Endothelial cell (in vitro differentiated cells): ENCODE measurements at places on chromosomes 16 and 17. TPM values are rescaled to one million over a fixed set of nuclear protein-coding genes. Genes with fewer than 3 reads are reported as not detected.

Gene ANKFN1
- total RNA-seq = not detected

Gene CDRT15
- total RNA-seq = not detected

Gene NT5C3B
- 79.9 TPM for total RNA-seq

Gene HOXB5
- total RNA-seq = 0.59 TPM

Gene HBQ1
- total RNA-seq = not detected

Gene TMC5
- total RNA-seq = 0.69 TPM

DNA sequence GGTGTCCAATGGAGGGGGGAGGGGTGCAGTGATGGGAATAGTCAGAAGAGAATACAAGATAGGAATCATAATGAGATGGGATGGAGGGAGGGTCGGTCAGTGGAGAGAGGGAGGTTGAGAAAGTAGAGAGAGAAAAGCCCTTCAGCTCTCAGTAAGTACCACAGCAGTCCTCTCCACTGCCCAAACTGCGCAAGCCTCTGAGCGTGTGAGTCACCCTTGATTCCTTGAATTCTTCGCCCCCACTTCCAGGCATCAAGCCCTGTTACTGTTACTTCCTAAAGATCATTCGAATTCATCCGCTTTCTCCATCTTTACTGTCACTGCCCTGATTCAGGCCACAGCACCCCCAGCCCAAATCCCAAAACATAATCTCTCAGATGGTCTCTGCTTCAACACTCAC, 2.5 kb downstream of the GUCY2D start:
- no peak for DNase-seq
- no peaks in the 10 kb centered on the region for H3K4me1 ChIP-seq
- H3K4me3 ChIP-seq = no peak overlapping the region
- H3K27ac ChIP-seq = no peak overlapping the region
- peaks cover 11% of the 10 kb centered on the region for H3K27me3 ChIP-seq

- peaks cover 18% of the 10 kb centered on the region for H3K4me1 ChIP-seq
- no peak for DNase-seq
- H3K36me3 ChIP-seq = no peaks in the 10 kb centered on the region
- H3K4me3 ChIP-seq = no peak overlapping the region
Observed at GRCh38 chr17:57920916-57921703, 34.1 kb downstream of the CUEDC1 start.

DNA sequence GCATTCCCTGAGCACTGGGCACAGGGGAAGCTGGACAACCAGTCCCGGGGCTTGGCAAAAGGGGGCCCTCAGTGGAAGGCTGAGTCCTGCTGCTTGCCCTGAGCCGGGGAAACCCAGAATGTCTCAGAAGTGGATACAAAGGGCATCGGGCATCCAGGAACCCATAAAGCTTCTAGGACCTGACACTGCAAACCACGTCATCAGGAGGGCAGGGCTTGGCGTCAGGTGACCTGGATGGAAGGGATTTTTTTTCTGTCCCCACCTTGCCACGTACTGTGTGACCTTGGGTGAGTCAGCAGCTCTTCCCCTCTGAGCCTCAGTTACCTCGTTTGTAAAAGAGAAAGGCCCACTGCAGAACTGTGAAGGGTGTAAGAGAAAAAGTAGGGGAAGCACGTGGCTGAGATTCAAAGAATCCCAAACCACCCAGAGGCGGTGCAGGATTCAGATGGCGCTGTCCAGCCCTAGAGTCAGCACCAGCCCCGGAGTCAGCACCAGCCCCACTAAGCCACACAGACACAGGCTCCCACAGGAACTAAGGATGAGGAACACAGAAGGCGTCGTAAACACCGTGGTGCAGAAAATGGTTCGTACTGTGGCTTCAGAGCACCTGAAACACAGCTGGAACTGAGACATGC, 53.7 kb downstream of the C16orf95 start:
- H3K4me3 ChIP-seq = no peak overlapping the region
- no peak for DNase-seq
- peaks cover 13% of the 10 kb centered on the region for H3K4me1 ChIP-seq
- H3K27me3 ChIP-seq = peaks cover 3% of the 10 kb centered on the region
- H3K27ac ChIP-seq = no peak overlapping the region

DNA sequence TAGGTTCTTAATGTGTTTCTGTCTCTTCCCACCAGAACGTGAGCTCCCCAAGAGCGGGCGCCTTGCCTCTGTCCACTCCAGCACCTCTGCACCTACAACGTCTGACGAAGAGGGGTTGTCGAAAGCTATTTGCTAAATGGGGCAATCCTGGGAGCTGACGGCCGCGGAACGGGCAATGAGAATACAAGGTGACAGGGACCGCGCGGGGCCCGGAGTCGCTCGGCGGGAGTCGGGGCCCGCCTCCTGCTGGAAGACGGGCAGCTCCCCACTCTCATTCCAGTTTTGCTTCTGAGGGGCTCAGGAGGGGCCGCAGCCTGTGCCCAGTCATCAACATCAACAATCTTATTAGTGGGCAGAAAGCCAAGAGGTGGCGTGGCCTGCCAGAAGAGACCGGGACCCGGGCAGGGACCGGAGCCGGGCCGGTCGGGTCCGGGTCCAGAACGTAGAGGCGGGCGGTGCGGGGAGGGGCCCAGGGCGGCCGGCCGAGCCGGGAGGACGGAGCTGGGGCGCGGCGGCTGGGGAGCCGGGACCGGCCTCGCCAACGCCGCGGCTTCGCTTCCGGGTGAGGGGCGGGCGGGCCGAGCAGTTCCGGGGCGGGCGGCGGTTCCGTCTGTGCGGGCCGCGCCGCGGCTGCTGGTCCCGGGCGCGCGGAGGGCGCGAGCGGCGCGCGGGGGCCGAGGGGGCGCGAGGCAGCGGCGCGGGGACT, at the start of gene MOSMO:
Gene MOSMO (plus strand): TSS at position 603 of the 706 bp plus-strand sequence. CDS start 191 bp downstream, outside the sequence.
- H3K4me3 ChIP-seq = peak within 1 kb of the TSS; percentile 94
- H3K36me3 ChIP-seq = no peaks in the 10 kb centered on the region
- peaks cover 15% of the 10 kb centered on the region for H3K4me1 ChIP-seq
- H3K27me3 ChIP-seq = peaks cover 2% of the 10 kb centered on the region
- peak; percentile 41 for DNase-seq

GRCh38 chr16:61210076-61210475, 826.2 kb downstream of the CDH8 start:
- H3K27me3 ChIP-seq = peaks cover 1% of the 10 kb centered on the region
- H3K4me3 ChIP-seq = no peak overlapping the region
- no peak for DNase-seq
- H3K4me1 ChIP-seq = no peaks in the 10 kb centered on the region
- H3K36me3 ChIP-seq = no peaks in the 10 kb centered on the region
